ENCODE measurements at places on chromosomes 5 and 9.

GRCh38 chr5:15566789-15567188 is 66.8 kb downstream of the FBXL7 start:
- DNase-seq = no peak

- DNase-seq = peak; percentile 2
Measured at GRCh38 chr9:20658677-20659473, 25.2 kb upstream of the FOCAD start.

GRCh38 chr9:119357336-119358096 is 11.7 kb downstream of the BRINP1 start:
- no peak for DNase-seq

- no peak for DNase-seq
Measured at GRCh38 chr9:82147798-82148425, 159.3 kb downstream of the SPATA31D1 start.

GRCh38 chr5:120771202-120771601 is 307.1 kb downstream of the PRR16 start:
- no peak for DNase-seq

GRCh38 chr5:141771031-141771430 is 89.0 kb upstream of the ARAP3 start:
- no peak for DNase-seq

DNA sequence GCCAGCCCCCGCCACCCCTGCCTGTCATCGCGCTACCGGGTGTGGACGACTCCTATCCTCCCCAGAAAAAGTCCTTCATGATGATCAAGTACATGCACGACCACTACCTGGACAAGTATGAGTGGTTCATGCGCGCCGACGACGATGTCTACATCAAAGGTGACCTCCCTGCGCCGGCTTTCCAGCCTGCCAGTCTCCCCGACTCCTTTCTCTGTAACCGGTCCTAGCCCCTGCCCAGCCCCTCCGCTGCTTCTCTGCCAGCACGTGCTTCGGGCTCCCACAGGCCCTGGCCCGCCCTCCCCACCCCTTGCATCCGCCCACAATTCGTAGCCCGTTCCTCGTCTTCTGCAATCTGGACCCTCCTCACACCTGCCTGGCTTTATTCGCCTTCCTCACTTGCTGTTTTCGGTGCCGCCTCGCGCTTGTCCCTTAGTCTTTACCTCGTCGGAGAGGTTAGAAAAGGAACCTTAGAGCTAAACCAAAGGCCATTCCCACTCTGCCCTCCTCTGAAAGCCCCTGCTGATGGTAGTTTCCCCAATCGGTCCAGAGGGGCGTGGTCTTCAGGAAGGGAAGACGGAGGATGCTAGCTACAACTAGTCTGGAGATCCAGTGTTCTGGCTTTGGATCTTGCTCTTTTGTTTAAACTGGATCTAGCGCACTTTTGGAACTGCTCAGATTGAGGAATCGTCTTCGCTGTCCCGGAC is 1.4 kb downstream of the CHSY3 start:
- DNase-seq = no peak

GRCh38 chr9:91948101-91948596 is 1.9 kb downstream of the ROR2 start:
- DNase-seq = no peak

DNA sequence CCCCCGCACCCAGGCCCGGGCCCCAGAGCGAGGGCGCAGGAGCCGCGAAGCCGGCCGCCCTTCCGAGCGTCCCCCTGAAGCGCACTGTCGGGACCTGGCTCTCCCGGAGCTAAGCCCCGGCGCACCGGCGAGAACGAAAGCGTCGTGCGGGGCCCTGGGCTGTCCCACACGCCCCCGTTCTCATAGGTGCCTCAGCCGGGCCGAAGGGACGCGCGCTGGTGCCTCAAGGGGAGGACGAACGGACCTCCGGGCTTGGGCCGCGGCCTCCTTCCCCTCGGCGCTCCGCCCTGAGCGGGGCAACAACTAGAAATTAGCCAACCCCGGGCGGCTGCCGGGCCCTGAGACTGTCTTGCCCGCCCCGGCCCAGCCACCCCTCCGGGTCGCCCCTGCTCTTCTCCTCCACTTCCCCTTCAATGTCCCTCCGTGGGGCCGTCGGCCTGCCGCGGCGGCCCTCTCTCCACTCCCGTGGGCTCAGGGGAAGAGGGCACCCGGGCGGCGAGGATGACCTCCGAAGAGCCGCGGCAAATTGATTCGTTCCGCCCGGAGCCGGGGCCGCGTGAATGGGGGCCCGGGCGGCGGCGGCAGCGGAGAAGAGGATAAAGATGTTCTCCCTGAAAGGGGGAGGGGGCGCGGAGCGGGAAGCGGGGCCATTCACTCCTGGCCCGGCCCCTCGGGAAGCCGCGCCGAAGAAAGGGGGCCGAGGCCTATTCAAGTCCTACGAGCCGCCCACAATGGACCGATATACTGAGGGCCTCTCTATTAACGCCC is 3.5 kb upstream of the PRDM12 start:
- no peak for DNase-seq

- no peak for DNase-seq
Measured at GRCh38 chr5:57302643-57303042, 128.8 kb downstream of the GPBP1 start.

DNA sequence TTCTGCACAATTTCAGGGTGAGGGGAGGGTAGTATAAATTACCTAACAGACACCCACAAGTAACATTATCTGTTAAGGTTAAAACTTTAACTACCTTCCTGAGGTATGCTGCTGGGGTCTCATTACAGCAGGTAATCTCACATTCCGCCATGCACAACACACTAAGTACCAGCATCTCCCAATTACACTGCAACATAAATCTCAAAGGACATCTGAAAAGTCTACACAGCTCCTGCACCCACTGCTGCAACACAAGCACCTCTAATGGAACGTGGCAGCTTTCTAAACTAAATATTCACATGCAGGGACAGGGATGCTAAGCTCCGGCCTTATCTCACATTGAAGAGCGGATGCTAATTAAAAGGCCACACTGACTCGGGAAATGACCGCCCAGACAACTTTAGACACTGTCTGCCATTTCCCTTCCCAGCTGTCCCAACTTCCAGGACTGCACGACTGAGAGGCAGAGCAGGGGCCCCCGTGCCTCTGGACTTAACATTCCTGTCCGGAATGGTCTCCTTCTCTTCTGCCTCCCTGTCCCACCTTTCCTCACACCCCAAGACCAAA is 45.9 kb downstream of the PSMB7 start:
- DNase-seq = no peak

DNA sequence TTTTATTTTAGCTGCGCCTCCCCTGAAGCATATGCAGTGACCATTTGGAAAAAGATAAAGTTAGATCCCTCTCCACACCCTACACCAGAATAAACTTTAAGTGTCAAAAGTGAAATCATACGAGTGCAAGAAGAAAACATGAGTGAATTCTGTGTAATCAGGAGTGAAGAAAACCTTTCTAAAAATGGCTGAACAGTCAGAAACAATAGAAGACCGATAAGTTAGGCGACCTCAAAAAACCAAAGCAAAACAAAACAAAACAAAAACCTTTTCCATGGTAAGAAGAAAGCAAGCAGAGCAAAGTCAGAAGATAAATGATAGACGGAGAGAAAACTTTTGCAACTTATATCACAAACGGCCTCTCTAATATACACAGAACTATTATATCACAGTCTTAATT is 16.6 kb upstream of the TSC1 start:
- no peak for DNase-seq

DNA sequence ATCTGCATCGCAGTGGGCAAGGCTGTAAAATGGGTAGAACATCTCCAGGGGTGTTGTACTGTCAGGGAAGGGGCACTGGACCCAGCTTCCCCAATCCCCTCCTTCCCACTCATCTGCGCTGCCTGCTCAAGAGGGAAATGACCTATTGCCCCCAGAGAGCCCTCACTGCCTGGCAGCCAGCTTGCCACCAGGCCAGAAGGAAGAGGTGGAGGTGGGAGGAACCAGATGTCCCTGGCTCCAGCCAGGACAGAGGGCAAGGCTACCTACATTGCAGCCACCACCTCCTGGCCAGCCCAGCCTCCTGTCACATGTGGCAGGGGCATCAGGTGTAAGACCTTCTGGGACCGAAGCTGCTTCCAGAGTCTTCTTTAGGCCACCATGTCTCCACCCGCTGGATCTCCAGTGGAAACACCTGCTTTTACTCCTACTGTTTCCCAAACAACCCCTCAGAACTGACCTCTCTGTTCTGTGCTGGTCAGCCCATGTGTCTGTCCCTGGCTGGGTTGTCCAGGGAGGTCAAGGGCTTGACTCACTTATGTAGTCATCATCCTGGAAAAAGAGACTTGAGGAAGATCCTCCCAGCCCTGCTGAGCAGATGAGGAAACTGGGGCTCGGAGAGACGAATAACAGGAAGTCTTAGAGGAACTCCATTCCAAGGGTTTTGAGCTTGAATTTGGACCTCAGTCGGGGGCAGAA is 42.3 kb downstream of the JADE2 start:
- DNase-seq = no peak

GRCh38 chr9:105633411-105633810 is 28.8 kb upstream of the TAL2 start:
- DNase-seq = no peak

- no peak for DNase-seq
Measured at GRCh38 chr5:145294331-145294730, 540.8 kb downstream of the PRELID2 start.

GRCh38 chr5:135759149-135759784 is 75.2 kb upstream of the SLC25A48 start:
- no peak for DNase-seq

GRCh38 chr9:133956520-133957076 is 35.5 kb downstream of the VAV2 start:
- no peak for DNase-seq

All from T1000 (cell line).